ENCODE measurements at places on chromosomes 11 and 22.

DNA sequence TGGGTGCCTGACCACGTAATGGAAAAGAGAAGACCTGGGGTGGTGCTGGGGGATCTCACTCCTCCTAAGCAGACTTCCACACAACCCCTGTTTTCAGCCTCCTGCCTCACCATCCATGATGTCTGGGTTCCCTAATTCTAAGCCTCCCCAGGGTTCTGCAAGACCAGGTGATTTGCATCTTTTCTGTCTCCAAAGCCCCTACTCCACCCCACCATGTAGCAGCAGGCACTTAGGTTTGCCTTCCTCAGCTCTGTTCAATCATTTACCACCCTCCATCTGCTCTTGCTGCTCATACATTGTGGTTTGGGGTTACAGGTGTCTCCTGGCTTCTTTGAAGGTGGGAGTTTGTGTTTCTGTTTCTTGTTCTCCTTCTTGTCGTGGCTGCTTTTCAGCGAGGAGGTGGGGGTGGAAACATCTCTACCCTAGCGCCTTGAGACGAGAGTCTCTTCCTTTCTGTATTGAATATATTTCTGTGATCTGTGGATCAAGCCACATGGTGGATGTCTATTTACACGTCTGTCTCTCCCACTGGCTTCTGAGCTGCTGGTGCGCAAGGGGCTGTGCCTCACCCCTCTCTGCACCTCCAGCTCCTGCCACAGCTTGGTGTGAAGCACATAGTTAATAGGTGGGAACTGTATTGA lies 6.6 kb upstream of the SSTR3 start:
- DNase-seq = no peak

- no peak for DNase-seq
These were observed 6.5 kb upstream of the MYRF start for GRCh38 chr11:61745781-61746441.

- DNase-seq = no peak
These were observed 8.2 kb downstream of the SIRT3 start for GRCh38 chr11:227824-228379.

GRCh38 chr22:28435140-28435768 lies 244.4 kb downstream of the TTC28 start:
- no peak for DNase-seq

- peak; percentile 70 for DNase-seq
These were observed 1.7 kb downstream of the MALAT1 start for GRCh38 chr11:65500387-65501185.

DNA sequence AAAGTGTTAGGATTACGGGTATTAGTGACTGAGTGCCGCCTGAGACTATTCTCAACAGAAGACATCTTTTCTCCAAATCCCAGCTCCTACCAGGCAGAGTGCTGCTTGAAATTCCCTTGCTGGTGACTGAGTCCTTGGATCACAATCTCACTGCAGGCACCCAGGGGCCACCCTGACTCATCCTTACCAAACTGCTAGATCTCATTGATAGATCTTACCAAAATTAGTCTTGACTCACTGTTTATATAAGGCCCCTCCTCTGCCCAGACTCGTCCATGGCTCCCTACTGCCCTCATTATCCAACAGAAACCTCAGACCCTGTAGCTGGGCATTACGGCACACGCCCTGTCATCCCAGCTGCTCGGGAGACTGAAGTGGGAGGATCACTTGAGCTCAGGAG lies 14.7 kb downstream of the TBC1D10A start:
- DNase-seq = peak; percentile 88

- no peak for DNase-seq
These were observed 304.0 kb downstream of the SHANK2 start for GRCh38 chr11:70948398-70948797.

DNA sequence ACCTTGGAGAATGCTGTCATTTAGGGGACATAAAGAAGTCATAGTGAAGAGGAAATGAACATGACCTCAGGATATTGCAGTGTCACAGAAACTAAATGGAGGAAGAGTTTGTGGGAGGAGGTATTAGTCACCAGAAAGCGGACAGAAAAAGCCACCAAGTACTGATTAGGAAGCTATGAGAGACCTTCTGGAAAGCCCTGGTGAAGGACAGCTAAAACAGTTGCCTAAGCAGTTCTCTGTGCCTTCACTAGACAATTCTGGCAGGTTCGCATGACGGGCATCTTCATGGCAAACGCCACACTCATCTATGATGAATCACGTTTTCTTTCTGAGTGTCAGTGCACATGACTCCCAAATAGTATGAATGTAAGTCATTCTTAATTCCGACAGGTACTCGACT lies 325.8 kb downstream of the C11orf87 start:
- no peak for DNase-seq
